ENCODE measurements at places on chromosomes 11 and 22.

DNA sequence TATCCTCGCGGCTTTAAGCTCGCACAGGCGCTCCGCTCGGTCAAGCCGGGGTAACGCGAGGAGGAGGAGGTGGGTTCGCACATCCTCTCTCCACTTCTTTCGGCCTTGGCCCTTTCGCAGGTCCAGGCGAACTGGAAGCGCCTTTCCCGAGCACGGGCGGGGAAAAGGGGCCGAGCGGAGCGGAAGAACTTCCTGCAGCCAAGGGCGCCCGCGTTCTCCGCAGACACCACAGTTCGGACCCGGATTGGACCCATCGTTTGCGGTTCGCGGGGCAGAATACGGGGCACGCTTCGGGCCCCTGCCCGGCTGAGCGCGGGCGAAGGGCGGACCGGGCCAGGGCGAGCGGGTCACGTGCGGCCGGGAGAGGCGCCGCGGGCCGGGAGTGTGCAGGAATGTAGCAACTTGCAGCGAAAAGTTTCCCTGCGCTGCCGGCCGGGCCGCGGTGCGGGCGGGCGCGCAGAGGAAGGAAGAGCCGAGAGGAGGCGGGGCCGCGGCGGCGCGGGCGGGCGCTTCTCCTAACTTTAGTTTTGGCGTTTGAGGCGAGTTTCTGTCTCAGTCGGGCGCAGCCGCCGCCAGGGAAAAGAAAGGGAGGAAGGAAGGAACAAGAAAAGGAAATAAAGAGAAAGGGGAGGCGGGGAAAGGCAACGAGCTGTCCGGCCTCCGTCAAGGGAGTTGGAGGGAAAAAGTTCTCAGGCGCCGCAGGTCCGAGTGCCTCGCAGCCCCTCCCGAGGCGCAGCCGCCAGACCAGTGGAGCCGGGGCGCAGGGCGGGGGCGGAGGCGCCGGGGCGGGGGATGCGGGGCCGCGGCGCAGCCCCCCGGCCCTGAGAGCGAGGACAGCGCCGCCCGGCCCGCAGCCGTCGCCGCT lies at the start of gene YAP1:
TSS of gene YAP1 (plus strand) at position 552 of the 865 bp plus-strand sequence. CDS start 402 bp downstream, outside the sequence.
- peak; percentile 74 for DNase-seq

DNA sequence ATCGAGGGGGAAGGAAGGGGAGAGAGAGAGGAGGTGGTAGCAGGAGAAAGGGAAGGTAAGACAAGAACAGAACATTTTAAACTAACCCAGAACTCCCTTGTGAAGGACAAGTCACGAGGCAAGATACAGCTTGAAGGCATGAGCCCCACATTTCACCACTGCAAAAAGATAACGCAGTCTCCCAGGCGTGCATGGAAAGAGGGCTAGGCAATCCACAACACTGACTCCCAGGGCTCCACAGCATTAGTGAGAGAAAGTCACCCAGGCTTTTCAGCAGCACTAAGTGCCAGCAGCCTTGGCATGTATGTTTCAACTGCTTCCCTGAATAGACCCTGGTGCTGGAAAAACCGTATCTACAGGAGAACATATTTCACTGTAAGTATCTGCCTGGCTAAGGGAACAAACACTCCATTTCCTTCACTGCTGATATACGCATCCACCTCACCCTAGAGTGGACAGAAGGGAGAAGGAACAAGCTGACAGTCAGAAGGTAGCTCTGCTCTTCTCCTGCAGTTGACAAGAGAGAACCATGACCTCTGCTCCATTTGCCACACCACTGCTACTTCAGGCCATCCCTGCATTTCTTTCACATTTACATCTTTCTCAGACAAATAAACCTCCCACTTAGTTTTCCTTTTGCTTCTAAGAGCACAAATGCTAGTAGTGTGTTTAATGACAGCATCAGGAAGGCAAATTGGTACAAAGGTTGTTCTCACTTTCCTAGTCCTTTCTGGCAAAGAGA lies 87.9 kb downstream of the AMBRA1 start:
- DNase-seq: no peak

GRCh38 chr11:109197656-109198055 lies 224.3 kb upstream of the C11orf87 start:
- no peak for DNase-seq

GRCh38 chr11:2523821-2524391 lies 79.1 kb downstream of the KCNQ1 start:
- no peak for DNase-seq

GRCh38 chr11:456533-456932 lies 6.5 kb downstream of the PTDSS2 start:
- DNase-seq: no peak

DNA sequence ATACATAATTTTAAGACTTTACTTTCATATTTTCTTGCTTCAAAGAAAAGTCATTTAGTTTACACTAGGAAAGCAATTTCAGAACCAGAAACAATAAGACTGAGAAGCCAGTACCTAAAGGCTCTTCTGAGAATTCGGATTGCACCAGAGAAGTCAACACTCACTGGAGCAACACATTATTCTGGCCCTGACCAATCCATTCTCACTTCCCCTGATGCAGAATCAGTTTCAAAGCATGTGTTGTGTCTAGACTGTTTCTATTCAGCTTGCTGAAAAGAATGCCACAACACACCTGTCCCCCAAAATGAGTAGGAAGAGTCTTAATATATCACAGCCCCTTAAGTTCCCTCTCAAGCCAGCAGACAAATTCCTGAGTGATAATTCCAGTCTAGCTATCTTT lies 1074.3 kb upstream of the TENM4 start:
- no peak for DNase-seq

DNA sequence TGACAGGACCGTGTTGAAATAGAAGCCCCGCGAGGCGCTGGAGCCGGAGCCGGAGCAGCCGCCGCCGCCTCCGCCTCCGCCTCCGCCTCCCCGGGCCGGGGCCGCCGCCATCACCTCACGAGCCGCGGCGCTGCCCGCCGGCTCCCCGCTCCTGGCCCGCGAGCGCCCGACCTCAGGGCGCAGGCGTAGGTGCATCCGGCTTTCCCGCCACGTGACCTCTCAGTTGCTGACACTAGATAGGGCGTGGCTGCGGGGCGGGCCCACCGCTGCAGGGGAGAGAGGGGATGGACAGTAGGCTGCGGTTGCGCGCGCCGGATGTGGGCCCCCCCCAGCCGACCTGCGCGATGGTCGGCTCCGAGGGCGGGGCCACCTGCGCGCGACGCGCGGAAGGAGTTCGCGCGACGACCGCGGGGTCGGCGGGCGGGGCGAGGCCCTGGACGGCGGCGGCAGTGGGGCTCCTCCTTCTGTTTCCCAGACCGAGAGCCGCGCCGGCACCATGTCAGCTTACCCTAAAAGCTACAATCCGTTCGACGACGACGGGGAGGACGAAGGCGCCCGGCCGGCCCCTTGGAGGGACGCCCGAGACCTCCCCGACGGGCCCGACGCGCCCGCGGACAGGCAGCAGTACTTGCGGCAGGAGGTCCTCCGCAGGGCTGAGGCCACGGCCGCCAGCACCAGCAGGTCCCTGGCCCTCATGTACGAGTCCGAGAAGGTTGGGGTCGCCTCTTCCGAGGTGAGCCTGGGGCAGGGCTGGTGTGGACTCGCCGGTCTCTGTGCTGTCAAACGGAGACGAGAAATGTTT lies at the start of the genes PI4KA and SNAP29:
TSS of gene PI4KA (minus strand) at position 197 of the 802 bp plus-strand sequence. CDS start at position 111, 86 bp downstream.
TSS of gene SNAP29 (plus strand) at position 393 of the 802 bp plus-strand sequence. CDS start at position 497, 104 bp downstream.
- DNase-seq: peak; percentile 98

GRCh38 chr11:111762981-111763643 lies 3.1 kb downstream of the PPP2R1B start:
- no peak for DNase-seq

DNA sequence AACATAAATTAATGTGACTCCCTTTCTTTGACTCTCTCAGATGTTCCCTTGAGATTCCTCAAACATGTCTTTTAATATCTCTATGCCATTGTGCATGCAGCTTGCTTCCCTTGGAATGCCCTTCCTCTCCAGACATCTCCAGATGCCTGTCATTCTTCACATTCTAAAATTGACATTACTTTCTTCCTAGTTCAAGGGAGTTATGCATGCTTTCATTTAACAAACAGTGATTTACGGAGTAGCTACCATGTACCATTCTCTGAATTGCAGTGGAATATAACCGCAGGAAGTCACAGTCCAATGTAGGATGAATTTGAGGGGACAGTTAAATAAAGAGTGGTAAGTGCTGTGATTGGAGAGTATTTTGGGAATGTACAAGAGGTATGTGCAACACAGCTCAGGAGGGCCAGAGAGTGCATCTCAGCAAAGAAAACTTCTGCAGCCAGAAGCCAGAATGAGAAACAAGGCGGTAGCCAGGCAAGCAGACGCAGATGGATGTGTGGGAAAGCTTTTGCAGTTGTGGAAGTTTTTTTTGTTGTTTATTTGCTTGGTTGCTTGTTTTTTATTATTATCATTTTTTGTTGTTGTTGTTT lies 18.7 kb downstream of the MMP10 start:
- no peak for DNase-seq

DNA sequence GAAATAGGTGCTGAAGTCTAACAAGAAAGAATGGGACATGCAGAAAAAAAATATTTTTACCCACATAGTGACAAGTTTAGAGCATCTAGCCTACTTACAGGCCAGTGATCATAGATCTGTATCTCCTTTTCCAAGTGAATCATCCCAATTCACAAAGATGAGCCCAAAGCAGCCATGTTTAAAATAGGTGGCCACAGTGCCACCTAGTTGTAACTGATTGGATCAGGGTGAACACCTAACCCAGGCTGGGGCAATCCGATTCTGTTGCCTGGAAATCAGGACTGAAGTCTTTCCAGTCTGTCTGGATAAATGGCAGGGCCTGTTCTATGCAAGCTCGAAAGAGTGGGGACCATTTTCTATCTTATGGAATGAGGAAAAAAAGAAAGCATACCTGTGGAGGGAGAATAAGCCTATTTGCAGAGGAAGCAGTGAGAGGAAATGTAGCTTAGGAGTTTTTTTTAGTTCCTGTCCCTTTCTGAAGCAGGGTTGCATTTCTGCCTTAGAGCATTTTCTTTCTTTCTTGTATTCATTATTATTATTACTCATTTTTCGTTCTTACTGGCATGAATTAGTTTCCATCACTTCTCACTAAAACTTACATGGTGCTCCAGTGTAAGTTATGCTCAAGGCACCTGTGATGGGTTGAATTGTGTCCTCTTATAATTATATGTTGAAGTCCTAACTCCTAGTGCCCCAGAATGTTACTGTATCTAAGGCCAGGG lies 113.2 kb upstream of the RAG2 start:
- DNase-seq: no peak

DNA sequence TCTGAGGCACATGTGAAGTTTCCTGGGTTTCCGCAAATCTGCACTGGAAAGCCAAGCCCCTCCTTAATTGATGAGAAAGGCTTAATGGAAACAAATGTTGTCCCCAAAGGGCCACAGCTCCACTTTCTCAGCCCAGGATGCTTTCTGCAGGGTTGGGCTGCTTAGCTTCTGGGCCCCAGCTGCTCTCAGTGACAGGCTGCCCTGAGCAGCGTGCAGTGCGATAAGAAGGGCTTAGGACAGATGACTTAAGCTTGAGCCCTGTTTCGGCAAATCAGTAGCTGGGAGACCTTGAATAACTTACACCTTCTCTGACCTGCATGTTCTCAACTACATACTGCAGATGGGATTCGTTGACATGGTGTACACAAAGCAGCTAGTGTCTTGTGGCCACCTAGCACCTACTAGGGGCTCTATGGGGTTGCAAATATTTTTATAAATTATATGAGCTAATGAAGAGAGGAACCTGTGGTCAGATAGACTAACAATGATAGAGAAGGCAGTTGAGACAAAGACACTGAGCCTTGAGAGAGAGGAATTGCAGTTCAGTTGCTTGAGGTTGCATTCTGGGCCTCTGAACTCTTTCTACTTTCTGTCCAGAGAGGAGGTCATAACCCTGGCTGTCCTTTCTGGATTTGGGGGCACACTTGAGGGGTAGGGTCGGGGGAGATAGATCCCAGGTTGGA lies 11.5 kb downstream of the STX3 start:
- DNase-seq: no peak

DNA sequence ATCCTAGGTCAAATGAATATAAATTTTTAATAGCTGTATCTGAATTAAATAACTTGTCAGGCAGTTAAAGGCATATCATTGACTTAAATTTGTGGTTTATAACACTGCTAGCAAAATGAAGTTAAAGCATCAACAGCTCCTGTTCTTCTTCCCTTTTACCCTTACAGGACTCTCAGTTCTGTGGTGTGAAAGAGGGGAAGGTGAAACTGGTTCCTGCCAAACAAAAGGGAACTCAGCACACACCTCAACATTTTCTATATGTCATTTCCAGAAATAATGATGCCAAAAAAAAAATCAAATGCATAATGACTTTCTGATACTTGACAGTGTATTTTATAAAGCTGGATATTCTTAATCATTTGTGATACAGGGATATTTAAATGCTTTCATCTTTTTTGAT lies 21.2 kb downstream of the ARL14EP start:
- no peak for DNase-seq

DNA sequence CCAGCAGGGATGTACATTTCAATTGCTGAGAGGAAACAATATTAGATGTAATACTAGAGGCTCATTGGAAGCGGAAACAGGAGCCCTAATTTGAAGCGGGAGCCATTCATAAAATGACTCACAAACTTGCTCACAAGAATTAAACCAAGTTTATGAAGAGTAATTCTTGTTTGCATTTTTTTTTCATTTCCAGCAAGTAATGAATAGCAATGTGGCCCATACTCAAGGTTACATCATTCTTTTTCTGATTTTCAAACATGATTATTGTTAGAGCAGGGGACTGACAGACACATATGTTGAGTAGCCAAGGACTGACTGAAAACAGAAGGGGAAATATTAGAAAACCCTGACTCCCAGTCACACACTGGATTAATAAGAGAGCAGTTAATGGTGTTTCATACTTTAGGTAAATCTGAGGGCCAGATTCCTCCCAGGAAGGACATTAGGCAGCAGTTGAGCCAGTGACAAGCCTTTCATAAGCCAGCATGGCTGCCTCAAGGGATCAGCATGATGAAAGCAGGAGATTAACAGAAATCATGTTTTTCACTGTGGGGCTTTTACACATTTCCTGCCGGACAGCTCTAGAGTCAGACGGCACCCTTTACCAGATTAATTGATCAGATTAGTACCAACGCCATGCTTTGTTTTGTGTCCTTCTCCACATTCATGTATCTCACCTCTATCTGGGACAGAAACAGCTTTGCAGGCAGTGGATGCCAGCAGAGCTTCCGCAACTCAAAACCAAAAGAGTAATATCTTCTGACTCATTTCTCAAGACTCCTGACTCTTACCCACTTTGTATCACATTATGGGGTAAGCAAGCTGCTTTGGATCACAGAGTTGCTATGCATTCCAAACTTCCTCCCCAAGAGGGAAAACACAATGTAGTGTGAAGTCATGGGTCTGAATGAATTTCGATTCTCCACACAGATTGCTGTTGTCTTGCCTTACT lies 831.6 kb downstream of the KCNA4 start:
- DNase-seq: no peak

DNA sequence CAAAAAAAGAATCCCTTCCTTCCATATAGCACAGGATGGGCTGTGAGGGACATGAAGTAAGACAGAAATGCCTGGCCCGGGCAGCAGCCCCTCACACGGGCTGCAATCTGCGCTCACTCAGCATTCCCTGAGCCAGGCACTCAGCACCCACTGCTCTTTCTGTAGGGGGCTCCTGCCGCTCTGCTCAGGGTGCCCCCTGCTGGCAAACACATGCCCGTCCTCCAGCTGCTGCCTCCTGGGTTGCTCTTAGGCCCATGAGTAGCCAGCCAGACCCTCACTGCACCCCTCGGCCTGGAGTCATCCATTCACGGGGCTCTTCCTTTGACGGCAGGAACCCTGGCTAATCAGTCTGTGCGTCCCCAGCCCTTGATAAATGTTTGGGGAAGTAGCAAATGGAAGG lies 6.9 kb downstream of the MCAT start:
- DNase-seq: peak; percentile 41
